ENCODE measurements at places on chromosomes 3 and 15.

DNA sequence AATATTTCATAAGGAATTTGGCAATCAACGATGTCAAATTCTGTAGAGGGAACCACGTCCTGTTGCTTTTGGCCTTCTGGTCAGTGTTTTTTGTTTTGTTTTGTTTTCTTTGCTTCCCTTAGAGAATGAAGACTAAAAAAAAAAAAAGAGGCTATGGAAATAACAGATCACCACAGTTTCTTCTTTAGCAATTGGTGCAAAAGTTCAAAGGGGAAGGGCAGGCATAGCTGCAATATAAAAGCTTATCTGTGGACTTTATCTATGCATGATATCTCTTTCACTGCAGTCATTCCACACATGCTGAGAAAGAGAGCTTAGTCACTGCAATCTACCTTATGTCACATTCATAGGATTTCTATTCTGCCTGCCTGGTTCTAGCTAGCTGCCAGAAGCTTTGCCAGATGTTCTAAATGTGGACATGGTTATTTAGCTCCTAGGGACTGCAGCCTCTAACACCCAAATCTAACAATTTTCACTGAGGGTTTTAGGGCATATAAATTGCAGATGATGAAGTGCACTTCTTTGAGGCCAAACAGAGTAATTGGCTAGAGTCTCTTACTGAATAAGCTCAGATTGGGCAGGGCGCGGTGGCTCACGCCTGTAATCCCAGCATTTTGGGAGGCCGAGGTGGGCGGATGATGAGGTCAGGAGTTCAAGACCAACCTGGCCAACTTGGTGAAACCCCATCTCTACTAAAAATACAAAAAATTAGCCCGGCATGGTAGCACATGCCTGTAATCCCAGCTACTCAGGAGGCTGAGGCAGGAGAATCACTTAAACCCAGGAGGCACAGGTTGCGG is 637.2 kb downstream of the NTRK3 start:
- no peak for DNase-seq

DNA sequence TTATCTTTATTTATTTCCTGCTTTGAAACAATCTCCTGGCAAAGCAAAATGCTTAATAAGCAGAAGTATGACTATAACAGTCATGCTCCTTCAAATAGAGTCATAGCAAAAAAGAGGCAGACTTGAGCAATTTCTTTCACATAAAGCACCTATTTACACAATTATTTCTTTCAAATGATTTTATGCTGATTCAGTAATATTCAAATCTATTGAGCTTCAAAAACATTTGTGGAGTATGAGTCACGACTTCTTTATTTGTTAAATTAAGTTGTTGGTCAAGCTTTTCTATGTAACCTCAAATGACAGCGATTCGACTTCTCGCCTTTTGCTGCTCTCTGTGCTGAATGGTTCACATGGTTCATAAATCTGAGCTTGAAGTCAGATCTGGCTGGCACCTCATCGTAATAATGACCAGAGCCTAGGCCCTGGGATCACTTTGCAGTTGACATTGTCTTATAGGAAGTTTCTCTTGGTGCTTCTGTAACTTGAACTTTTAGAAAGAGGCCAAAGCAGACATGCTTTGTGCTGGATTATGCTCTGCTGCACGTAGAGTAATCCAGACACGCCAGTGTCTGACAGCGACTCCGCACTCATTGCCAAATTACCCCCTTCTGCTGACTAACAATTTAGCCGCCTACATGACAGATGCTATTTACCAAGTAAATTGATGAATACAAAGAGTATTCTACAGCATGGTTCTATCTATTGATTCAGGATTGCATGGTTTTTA is 139.0 kb downstream of the MCTP2 start:
- no peak for DNase-seq

- DNase-seq: no peak
These were observed 60.9 kb upstream of the ITGA11 start for GRCh38 chr15:68492855-68493254.

- DNase-seq: no peak
These were observed 96.4 kb downstream of the IL12A start for GRCh38 chr3:160084998-160085397.

DNA sequence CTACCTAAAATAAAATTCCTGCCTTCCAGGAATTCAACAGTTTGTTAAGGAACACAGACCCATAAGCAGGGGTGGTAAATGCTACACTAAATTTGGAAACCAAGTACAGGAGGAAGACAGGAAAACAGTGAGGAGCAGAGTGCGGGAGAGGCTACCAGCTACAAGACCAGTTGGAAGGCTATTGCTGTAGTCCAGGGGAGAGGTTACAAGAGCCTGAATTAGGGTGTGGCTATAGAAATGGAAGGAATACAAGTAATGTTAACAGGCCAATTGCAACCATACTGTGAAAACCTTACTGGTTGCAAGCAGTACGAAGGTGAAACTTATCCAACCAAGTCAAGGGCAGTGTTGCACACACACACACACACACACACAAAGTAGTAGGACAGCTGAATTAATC is 880 bp upstream of the ARMC8 start:
- DNase-seq: no peak

DNA sequence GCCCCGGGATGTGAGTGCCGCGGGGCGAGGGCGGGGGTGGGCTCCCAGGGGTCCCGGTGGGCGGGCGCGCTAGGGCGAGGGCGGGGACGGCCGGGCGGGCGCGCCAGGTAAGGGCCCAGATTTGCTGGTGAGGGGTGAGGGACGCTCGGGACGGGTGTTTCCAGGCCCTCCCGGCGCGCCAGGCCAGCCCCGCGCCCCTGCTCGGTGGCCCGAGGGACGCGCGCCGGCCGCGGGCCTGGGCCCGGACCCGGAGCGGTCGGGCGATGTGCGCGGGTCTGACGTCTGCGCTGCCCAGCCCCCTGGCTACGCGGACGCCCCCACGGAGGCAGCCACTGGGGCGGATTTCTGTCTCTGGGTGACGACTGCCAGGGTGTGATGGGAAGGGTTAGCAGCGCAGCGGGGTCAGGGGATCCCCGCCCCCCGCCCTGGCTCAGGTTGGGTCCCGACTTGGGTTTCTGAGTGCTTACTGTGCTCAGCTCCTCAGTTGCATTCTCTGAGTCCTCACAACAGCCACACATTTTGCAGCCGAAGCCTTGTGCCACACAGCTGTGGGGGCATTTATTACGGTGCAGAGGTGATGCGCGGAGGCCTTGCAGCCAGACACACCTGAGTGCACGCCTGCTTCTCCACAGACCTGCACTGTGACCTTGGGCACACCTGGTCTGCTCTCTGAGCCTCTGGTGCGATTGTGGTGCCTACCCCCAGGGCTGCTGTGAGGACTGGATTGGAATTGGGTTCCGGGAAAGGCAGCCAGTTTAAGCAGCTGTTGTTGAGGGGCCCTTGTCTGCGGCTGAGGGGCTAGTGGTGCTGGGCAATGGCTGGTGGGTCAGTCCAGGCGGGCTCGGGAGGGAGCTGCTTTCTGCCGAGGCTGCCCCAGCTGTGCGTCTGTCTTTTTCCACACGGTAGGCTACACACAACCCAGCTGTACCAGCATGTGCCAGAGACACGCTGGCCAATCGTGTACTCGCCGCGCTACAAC is 523 bp downstream of the HDAC11 start:
- DNase-seq: peak; percentile 53

DNA sequence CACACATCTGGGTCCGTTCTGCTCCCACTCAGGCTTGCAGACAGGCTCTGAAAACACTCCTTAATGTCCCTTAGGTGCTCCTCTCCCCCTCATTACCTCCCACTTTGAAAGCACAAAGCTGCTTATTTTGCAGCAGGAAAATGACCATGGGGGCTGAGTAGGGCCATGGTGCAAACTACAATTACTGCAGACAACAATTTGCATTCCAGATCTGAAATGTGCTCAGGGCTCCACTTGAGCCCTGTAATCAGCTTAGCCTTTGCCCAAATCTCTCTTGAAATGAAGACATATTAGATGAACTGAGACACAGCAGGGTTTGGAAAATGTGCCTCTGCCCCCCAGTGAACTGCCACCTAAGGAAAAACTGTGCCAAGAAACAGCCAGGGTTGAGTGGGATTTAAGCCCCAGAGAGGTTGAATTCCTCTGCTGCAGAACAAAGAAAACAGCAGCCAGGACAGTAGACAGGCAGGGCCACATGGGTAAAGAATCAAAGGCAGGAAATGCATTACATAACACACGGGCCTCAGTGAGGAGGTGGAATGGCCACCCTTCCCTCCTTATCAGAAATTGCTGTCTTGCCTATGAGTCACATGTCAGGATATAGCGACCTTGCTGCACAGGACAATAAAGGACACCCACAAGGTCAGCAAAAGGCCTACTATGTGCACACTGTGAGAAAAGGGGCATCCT is 126.8 kb upstream of the ARHGEF3 start:
- peak; percentile 33 for DNase-seq

DNA sequence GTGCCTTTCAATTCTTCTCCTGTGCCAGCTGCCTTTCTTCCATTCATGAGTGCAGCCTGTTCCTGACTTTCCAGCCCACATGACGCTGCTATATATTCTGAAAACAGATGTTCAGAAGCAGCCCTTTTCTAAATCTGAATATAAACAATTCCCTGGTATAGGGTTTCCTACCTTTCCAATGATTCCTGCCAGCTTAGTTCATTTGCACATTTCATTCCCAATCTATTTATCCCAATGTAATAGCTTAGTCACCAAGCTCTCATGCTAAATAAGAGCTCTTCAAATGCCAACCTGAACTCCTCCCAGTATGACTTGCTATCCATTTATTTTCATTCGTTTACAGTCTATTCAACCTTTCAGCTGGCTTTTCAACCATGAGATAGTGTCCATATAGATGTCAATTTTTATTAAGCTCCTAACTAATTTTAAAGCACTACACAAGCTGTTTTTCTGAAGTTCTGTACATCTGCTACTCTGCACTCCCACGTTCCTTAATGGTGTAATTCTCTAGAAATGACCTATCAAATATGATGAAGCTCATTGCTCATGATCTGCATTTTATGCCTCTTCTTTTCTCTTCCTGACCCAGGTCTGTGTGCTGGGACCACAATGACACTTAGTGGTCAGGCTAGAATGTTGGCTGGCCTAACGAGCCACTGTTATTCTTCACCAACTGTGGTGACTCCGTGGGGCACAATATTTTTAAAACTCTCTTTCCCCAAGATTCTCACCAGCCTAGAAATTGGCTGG is 605.0 kb upstream of the TBL1XR1 start:
- no peak for DNase-seq

GRCh38 chr3:185976100-185976499 is 38.3 kb upstream of the TRA2B start:
- DNase-seq: no peak

GRCh38 chr3:149481056-149481455 is 6.6 kb downstream of the TM4SF4 start:
- DNase-seq: no peak

DNA sequence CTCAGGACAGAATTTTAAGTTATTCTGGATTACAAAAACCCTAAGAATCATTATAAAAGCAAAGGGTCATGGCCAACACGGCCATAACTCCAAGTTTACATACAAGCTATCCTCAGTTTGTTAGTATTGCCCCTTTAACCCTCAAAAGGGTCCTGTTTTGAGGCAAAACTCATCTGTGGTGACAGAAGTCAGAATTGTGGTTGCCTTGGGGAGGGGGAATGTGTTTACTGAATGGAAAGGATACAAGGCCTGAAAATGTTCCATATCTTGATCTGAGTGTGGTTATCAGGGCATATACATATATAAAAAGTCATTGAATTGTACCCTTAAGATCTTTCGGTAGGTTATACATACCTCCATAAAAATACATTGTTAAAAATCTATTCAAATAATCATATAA is 2.1 kb downstream of the SFMBT1 start:
- peak; percentile 19 for DNase-seq

DNA sequence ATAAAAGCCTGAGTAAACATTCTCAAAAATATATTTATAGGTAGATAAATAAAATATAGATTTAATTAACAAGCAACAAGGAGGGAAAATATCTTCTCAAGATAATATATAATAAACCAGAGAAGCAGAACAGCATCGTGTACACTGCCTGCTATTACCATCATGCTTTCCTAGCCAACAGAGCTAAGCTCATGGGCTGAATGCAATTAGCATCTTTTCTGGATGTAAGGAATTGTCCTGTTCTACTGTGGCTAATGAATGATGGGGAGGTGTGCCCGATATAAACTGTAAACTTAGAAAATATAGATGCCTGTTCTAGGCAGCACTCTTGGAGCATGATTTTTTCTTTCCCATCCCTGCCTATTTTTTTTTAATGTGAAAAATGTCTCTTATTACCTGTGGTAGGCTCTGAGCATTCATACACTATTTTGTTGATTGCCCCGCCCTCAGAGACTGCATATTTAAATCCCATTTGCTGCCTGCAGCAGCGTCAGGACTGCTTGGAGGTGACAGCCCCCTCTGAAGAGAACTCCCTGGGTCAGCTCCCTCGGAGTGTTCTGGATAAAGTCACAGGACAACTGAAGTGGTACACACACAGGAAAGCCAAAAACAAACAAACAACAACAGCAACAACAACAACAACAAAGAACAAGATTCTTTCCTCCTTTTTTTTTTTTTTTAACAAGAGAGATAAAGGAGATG is 312.3 kb downstream of the SATB1 start:
- no peak for DNase-seq

- no peak for DNase-seq
These were observed 22.7 kb upstream of the CHD2 start for GRCh38 chr15:92877416-92877815.

DNA sequence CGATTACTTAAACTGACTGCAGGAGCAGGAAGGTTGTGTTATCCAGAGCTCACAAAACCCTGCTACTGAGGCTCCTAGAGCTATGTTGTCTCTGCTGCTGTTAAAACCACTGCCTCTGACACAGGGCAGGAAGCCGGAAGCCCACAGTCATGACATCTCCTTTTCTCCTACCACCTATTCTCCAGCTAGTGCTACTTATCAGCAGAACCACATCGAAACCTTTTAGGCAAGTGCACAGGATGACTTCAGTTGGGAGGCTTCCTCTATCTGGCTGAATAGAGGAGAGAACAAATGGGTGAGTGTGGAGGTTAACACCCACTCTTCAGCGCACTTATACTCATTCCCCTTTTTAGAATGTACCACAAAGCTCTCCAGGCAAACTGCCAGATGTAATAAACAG is 638.0 kb downstream of the OTOL1 start:
- DNase-seq: no peak
